AG08395 (cell line): ENCODE measurements at places on chromosomes 7 and 10.

DNA sequence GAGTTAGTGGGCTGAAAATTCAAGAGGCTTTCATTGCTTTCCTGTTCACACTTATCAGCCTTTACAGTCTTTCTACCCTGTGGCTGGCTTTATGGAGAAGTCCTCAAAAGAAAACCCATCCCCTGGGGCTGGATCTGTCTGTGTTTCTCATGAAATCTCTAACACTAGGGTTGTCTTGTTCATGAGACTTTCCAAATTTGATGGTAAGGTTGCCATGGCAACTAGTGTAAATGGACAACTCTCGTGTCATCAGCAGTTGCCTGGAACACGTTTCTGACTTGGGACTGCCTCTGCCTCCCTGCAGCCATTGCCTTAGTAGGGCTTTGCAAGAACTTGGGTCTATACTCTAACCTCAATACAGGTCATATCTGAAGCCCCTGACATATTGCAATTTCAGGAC lies 35.8 kb upstream of the PLPP4 start:
- no peak for DNase-seq

- DNase-seq = no peak
Observed at GRCh38 chr7:157989589-157989988, 598.0 kb downstream of the PTPRN2 start.

GRCh38 chr7:68542831-68543230 lies 1055.4 kb upstream of the AUTS2 start:
- no peak for DNase-seq

DNA sequence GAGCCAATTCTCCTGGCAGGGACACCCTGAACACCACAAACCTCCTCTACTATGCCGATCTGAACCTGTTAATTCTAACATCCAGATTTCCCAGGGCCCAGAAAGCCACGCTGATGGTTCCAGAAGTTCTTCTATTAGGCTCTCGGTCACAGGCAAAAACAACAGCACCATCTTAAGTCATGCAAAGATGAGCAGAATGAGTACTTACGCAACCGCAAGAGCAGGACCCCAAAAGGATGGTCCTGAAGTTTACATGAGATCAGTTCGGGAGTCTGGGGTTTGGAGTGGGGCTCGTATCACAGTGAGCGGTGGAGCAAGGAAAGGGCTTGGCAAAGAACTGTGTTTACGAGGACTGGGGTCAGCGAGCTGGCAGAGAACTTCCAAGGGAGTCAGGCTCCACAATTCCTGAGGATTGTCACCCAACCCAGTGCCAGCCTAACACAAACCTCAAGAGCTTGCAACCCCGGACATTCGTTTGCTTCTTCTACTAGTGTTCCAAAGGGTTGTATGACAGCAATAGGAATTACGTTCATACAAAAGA lies 532.6 kb downstream of the TNS3 start:
- no peak for DNase-seq
